NCI-H2107 (cell line): ENCODE measurements at places on chromosomes 16 and 17.

- DNase-seq, result no peak
Observed at GRCh38 chr16:87308826-87309225, 8.4 kb downstream of the C16orf95 start.

DNA sequence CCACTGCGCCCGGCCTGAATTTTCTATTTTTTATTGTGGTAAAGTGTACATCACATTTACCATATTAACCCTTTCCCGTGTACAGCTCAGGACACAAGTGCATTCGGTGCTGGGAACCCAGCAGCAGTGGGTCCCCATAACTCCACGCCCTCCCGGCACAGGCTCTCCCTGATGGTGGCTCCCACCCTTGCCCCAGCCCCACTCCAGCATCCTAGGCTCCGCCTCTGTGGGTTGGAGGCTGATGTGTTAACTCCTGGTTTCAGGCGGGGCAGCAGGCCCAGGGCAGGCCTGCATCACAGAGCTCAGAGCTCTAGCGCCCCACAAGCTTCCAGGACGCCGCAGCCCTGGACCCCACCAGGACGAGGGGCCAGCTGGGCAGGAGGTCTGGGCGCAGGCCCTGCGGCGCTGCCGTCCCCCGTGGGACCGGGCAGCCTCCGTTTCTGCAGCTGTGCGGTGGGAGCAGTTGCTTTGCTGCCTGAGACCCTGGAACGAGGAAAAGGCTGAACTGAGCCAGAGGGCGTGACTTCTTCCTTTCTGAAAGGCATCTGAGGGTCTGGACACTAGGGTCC, 19.6 kb downstream of the ZFPM1 start:
- DNase-seq, result no peak

GRCh38 chr17:9957244-9957643, 52.2 kb upstream of the RCVRN start:
- no peak for DNase-seq

GRCh38 chr17:58344791-58345157, 7.2 kb downstream of the SUPT4H1 start:
- no peak for DNase-seq

GRCh38 chr17:50139950-50140885, 10.3 kb upstream of the SAMD14 start:
- DNase-seq, result no peak

GRCh38 chr17:17434477-17434876, 42.3 kb upstream of the MED9 start:
- no peak for DNase-seq

GRCh38 chr16:4746991-4747574, 12.7 kb downstream of the DNAAF8 start:
- DNase-seq, result no peak

- DNase-seq, result peak; percentile 43
Observed at GRCh38 chr17:42678951-42679491, 2.2 kb upstream of the PLEKHH3 start.

GRCh38 chr16:71499775-71500364, 10.7 kb upstream of the ZNF19 start:
- peak; percentile 29 for DNase-seq

DNA sequence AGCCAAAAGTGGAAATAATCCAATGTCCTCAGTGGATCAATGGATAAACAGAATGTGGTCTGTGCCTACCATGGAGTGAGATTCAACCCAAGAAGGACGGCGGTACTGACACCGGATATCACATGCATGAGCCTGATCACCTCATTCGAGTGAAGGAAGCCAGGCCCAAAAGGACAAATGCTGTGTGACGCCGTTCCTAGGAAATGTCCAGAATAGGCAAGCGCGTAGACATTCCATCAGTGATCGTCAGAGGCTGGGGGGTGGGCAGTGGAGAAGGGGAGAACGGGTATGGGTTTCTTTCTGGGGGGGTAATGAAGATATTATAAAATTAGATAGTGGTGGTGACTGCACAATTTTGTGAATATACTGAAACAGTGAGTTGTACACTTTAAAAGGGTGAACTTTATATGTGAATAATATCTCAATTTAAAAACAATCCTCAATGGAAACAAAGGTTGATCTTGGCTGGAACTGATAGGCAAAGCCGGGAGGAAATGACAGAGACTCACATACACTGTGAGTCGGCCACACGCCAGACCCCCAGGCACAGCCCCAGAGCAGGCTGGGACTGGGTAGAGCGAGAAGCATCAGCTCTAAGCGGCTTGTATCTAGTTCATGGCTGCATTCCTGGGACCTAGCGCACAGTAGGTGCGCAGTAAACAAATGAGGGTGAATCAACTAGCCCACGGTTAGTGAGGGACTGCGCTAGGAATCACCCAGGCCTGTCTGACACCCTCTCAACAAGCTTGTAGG, 3.5 kb downstream of the DBNDD1 start:
- DNase-seq, result no peak

DNA sequence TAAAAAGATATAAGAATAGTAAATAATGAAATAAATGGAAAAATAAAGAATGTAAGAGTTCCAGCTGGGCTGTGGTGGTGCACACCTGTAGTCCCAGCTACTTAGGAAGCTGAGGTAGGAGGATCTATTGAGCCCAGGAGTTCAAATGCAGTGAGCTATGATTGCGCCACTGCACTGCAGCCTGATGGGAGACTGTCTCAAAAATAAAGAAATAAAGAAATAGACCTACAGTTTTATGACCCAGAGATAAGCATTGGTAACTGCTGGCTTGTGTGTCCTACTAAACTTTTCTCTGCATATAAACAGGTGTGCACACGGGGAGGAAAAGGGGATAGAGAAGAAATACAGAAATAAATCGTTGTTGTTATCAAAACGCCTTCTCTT, 7.8 kb upstream of the PDP2 start:
- no peak for DNase-seq

- no peak for DNase-seq
Observed at GRCh38 chr16:46573008-46573833, 48.0 kb downstream of the SHCBP1 start.

GRCh38 chr17:78748048-78748729, 33.9 kb downstream of the CYTH1 start:
- DNase-seq, result no peak

DNA sequence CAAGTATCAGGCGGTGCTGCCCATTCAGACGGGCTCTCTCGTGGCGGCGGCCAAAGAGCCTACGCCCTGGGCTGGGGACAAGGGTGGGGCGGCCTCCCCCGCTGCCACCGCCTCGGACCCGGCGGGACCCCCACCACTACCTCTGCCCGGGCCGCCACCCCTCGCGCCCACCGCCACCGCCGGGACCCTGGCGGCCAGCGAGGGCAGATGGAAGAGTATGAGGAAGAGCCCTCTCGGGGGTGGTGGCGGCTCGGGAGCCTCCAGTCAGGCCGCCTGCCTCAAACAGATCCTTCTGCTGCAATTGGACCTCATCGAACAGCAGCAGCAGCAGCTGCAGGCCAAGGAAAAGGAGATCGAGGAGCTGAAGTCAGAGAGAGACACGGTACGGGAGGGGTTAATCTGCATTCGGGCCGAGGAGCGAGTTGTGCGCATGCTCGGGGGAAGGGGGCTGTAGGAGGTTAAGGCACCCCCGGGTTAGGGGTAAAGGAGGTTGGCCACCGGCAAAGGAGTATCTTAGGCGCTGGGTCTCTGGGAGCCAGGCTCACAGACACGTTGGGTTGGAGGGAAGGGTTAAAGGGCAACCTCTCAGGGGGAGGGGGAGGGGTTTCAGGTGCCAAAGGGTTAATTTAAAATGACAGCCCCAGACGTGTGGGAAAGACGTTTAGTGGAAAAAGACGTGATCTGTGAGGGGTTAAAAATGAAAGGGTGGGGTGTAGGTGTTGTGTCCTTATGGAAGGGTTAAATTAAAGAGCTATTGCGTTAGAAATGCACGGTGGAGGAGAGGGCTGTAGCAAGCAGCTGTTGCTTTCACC, 1.4 kb downstream of the MSL1 start:
- no peak for DNase-seq

DNA sequence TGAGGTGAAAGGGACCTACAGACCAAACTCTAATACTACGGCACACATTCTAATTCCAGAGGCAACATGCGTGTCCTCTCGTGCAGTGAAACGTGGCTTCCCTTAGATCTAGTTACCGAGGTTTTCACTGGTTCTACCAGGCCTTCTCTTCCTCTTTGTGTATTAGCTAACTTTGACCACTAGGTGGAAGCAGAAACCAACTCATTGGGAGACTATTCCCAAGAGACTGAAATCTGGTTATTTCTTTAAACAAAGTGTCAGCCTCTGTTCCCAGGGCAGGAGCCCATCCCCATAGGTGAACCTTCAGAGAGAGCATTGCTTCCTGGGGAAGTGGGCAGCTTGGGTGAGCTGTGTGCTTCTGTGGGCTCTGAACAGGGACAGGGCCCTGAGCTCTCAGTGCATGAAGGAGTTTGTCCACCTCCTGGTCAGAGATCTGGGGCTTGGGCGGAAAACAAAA, 19.7 kb upstream of the RCVRN start:
- no peak for DNase-seq

DNA sequence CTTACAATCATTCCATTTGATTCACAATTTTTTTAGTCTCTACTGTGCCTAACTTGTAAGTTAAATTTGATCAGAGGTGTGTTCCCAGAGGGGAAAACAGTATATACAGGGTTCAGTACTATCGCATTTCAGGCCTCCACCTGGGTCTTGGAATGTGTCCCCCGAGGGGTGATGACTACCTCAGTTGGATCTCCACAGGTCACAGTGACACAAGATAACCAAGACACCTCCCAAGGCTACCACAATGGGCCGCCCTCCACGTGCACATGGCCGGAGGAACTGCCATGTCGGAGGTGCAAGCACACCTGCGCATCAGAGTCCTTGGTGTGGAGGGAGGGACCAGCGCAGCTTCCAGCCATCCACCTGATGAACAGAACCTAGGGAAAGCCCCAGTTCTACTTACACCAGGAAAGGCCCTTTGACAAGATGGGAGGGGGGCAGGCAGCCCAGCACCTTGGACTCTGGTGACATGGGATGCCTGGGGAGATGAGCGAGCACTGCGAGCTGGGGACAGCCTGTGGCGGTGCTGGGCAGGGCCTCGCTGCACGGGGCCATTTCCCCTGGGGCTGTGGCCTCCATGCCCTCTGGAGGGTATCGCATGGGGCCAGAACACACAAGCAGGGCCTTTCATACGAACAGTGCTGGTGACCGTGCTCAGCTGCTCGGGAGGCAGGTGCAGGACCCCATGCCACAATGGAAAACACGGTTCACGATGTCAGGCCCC, 33.9 kb downstream of the PDIA2 start:
- no peak for DNase-seq

GRCh38 chr17:58487589-58488427, at the start of gene HSF5:
Gene HSF5 (minus strand): TSS chr17:58488408. CDS start chr17:58488274, 134 bp downstream.
- DNase-seq, result no peak

DNA sequence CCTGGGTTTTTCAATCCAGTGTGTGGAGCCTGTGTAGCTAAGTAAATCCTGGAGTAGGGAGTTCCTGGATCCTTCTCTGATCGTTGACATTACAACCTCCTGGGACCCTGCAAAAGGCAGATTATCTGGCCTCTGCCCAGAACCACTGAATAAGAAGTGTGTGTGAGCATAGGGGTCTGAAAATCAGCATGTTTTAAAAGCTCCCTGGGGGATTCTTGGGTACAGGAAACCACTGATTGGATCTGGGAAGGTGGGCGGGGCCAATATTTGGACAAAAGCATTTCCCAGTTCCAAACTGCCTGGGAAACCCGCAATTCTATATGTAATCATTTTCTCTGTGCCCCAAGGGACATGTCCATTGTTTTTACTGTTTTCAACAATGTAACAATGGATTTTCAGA, 27.2 kb upstream of the BEAN1 start:
- DNase-seq, result no peak

DNA sequence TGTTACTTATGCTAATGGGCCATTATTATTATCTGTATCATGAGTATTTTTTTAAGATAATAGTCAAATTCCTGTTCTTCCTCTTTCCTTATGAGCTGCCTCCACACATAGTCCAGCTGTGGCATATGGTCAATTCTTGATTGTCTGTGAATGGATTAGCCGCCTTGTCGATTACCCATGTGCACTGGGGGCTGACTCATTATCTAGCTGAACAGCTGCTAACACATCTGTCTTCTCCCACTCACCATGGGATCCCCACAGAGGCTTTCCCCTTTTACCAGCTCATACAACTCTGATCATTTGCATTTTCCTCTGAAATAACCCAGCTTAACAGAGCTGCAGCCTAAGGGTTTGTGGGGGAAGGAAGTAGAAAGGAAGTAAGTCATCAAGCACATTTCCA, 915.0 kb downstream of the CDH11 start:
- no peak for DNase-seq
